Ureter (tissue), 1 donor: ENCODE measurements at places on chromosomes 13 and 19. TPM values are rescaled to one million over a fixed set of nuclear protein-coding genes. Genes with fewer than 3 reads are reported as not detected.
A peak's percentile ranks its signal among the peaks of the same experiment; 100 is the strongest.

The CLIP3 gene
- total RNA-seq, result 14.9 TPM

GRCh38 chr13:95354680-95355487, 53.6 kb upstream of the ABCC4 start:
- no peak for DNase-seq

The ZNF677 gene
- total RNA-seq, result 25.5 TPM

GRCh38 chr19:7850945-7851622, 21.1 kb downstream of the EVI5L start:
- DNase-seq, result no peak

The RUBCNL gene
- 4.2 TPM for total RNA-seq

DNA sequence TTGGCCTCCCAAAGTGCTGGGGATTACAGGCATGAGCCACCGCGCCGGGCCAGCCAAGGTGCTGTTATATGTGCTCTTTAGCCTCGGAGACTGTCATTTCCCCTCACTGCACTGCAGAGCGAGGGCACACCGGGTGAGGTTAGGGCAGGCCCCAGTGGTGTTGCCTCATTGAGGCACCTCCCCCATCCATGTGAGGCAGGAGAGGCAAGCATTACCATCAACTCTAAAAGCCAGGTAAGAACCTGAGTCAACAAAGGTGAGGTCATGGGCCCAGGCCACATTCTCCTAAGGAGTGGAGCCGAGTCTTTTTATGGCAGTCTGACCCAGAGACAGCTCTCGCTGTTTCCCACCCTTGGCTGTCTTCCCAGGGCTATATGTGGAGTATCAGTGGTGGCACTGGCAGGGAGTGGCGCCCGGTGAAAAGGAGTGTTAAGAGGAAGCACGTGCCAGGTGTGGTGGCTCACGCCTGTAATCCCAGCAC, 10.9 kb downstream of the B3GNT8 start:
- DNase-seq, result no peak

- no peak for DNase-seq
These were observed 1.7 kb upstream of the ZNF446 start for GRCh38 chr19:58474291-58474996.

- peak; percentile 56 for DNase-seq
These were observed 10.8 kb upstream of the PDCD5 start for GRCh38 chr19:32570081-32570785.

GRCh38 chr13:26658448-26659385, 101.2 kb downstream of the WASF3 start:
- no peak for DNase-seq

The DZIP1 gene
- total RNA-seq, result 17.2 TPM

The DAND5 gene
- total RNA-seq, result not detected

- DNase-seq, result no peak
These were observed 12.5 kb upstream of the MYCBP2 start for GRCh38 chr13:77339408-77339807.

DNA sequence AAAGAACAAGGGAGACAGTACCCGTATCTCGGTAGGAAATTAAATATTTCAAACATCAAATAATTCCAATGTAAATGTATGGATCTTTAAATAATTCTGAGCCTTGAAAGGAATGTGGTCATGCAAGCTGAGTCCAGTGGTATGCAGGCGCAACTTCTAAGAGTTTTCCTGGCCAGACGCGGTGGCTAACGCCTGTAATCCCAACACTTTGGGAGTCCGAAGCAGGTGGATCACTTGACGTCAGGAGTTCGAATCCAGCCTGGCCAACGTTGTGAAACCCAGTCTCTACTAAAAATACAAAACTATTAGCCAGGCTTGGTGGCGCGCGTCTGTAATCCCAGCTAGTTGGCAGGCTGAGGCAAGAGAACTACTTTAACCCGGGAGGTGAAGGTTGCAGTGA, 1.1 kb upstream of the ZNF845 start:
- DNase-seq, result no peak

The CDC42EP5 gene
- total RNA-seq, result 77.0 TPM

- DNase-seq, result no peak
These were observed 34.7 kb downstream of the PHF11 start for GRCh38 chr13:49530457-49530856.

DNA sequence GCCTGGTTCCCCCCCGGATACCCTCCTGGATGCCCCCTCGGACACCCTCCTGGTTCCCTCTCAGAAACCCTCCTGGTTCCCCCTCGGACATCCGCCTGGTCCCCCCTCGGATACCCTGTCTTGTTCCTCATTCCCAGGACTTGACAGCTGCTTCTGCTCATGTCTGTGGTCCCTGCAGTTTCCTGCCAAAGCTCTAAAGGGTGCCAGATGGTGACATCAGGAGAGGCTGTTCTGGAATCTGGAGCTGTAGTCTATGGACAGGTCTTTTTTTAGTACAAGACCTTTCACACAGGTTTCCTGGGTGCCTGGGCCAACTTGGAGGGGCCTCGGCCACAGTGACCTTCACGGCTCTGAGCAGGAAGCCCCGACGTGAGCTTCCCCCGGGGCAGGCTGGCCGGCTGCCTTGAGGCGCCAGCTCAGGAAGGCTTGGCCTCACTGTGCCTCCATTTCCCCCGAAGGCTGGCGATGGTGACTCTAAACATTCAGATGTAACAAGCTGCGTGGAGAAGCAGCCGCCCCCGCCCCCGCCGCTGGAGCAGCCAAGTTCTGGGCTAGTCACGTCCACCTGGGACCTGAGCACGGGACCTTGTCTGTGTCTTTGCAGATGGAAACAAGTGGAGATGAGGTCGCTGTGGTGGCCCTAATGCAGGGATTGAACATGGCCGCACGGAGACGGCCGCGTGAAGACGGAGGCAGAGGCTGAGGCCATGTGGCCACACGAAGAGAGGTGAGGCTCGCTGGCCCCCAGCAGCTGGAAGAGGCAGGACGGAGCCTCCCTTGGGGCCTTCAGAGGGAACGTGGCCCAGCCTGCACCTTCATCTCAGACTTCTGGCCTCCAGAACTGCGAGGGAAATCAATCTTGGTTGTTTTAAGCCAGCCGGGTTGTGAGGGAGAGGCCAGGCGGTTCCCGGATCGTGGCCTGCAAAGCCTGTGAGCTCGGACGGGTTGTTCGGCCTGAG, 12.7 kb downstream of the SGTA start:
- peak; percentile 75 for DNase-seq

The CEACAM7 gene
- 0.36 TPM for total RNA-seq

DNA sequence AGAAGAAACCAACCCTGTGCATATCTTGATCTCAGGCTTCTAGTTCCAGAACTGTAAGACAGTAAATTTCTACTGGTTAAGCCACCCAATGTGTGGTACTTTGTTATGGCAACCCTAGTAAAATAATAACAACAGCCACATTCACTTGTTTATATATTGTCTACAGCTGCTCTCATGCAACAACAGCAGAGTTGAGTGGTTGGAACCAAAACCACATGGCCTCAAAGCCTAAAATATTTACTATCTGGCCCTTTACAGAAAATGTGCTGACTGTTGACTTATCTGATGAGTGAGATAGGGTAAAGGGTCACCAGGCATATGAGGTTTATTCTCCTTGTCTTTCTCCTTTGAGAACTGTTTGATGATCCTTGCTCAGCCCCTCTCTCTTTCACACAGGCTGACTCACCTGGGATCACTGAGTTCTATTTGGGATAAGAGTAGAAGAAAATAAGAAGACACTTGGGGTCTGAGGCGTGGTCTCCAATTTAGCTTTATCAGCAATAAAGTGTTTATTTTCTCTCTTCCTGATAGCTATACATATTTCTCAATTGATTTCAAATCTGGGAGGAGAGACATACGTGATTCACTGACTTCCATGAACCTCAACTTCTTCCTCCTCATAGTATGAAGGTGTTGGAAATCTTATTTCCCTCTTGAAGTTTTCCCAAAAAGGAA, 227.5 kb upstream of the STARD13 start:
- no peak for DNase-seq

- no peak for DNase-seq
These were observed 38.0 kb downstream of the KCTD4 start for GRCh38 chr13:45162821-45163220.

The COL4A1 gene
- total RNA-seq, result 144 TPM

The SHC2 gene
- 27.6 TPM for total RNA-seq

DNA sequence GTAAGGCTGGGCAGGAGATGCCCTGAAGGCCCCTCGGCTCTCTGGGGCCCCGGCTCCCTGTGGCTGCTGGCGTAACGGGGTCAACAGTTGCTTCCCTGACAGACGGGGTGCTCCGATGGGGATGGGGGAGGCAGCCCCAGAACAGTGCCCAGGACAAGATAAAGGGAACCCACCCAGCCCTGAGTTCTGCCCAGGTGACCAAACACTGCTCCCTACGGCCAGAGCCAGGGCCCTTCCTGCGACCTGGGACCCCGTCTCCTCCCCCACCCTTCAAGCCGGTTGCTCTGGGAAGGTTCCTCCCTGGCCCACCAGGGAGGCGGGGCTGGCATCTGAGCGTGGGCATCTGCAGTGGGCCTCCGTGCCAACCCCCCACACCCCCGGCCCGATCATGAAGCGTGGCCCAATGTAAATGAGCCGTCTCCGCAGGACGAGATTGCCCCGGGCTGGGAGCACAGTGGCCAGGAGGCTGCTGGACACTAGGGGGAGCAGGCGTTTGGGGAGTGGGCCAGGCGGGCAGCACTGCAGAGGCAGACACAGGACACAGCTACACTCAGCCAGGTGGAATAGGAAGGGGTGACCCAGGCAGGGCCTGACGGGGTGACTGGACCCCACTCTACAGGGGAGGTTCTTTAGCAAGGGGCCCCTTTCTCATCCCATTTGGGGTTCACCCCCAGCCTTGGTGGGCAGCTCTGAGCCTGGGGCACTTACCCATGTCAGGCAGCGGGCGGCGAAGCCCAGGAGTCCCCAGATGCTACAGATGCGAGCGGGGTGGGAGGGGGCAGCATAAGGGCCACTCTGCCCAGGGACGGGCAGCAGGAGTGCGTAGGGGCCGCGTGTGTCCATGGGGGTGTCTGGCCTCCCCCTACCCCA, 1.2 kb upstream of the NKPD1 start:
- no peak for DNase-seq

The PRKACA gene
- 89.3 TPM for total RNA-seq

DNA sequence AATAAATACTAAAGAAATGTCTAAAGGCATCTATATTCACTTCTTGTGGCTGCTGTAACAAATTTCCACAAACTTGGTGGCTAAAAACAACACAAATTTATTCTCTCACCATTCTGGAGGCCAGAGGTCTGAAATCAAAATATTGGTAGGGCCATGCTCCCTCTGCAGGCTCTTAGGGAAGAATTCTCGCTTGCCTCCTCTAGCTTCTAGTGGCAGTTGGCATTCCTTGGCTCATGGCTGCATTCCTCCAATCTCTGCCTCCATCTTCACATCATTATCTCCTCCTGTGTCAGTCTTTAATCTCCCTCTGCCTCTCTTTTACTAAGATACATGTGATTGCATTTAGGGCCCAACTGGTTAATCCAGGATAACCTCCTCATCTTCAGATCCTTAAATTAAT, 54.1 kb upstream of the RFXAP start:
- DNase-seq, result no peak

- DNase-seq, result no peak
These were observed 17.7 kb upstream of the SLC35E1 start for GRCh38 chr19:16589917-16590316.

- DNase-seq, result no peak
These were observed 15.6 kb downstream of the FBXO46 start for GRCh38 chr19:45715139-45715538.

The FAM216B gene
- total RNA-seq, result not detected

DNA sequence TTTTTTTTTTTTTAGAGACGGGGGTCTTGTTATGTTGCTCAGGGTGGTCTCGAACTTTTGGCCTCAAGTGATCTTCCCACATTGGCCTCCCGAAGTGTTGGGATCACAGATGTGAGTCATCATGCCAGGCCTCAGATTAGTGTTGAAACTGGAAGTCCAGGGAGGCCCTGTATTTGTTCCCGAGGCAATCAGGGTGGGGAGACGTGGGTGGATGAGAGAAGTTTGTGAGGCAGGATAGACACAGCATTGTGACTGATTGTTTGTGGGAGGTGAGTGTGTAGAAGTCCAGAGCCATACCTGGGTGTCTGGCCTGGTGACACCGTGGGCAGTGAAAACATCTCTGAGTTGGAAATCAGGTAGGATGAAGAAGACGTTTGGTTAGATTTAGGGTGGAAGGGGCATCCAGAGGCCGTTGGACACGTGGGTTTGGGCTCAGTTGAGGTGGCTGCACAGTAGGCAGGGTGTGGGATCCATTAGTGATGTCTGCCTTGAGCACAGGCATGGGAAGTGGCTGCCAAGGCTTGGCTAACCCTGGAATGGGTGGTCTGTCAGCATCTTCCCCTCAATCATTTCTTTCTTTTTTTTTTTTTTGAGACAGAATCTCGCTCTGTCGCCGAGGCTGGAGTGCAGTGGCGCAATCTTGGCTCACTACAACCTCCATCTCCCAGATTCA, 12.4 kb downstream of the RTN2 start:
- DNase-seq, result no peak

The SULT2B1 gene
- total RNA-seq, result 1.6 TPM

DNA sequence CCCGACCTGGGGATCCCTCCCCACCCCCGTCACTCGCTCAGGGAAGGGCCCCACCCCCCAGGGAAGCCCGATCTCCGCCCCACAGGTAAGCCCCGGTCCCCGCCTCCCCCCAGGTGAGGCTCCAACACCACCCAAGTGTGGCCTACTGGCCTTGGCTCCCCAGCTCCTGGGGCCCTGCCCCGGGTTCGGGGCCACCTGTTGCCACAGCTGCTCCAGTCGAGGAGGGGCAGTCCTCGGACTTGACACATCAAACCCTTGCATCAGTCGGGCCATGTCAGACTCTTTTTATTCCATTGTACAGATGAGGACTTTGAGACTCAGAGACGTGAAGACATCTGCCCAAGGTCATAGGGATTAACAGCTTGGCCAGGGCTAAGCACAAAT, 512 bp downstream of the CC2D1A start:
- no peak for DNase-seq

The SRRM5 gene
- total RNA-seq, result 1.0 TPM

DNA sequence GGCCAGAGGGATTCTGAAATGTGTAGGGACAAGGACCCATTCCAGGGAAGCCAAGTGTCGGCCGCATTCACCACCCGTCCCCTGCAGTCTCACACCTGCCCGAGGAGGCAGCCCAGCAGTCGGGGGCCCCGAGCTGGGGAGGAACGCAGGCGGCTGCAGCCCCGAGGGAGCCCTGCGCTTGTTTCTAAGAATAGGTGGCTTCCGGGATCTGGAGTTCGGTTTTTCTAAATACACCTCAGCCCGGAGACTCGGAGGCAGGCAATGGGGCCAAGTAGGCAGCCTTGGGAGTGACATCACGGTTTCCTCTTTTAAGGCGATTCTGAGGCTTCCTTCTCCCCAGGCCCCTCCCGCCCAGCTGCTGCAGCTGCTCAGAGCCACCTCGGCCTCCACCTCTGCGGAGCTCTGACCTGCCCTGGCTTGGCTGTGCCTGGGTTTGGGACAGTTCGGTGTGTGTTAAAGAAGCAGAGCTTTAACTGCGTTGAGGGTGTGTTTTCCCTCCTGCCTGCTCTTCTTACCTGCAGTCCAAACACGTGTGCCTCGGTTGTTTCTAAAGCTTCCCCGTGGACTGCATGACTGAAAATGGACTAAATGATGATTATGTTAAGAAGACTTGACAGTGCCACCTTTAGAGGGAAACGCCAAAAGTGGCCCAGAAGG, 80.5 kb downstream of the COL4A2 start:
- DNase-seq, result peak; percentile 59

DNA sequence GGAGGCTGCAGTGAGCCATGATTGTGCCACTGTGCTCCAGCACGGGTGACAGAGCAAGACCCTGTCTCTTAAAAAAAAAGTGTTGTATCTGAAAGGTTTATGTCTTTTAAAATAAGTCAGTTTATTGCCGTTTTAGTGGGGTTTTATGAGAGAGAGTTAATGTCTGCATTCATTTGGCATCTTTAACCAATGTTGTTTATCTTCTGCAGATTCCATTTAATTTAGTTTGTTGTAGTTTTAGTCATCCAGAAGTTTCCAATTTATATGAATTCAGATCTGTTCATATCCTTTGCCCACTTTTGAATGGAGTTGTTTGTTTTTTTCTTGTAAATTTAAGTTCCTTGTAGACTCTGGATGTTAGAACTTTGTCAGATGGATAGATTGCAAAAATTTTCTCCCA, 36.7 kb upstream of the LPAR6 start:
- DNase-seq, result no peak
